ENCODE measurements at places on chromosomes 4 and X.

DNA sequence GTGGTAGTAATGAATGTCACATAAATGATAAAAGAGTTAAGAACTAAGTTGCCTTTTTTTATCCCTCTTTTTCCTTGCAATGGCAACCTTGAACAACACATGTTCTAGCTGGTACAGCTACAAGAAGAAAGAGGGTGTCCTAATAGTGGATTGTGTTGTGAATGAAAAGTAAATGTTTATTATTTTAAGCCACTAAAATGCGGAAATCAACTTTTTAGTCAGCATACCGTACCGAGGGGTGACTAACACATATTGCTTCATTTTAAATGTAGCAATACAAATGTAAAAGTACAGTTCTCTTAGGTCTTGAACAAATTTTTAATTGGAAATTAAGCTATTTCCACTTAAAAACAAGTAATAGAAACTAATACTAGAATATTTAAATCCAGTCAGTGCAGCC lies 17.7 kb upstream of the AP1AR start:
- no peak for DNase-seq

DNA sequence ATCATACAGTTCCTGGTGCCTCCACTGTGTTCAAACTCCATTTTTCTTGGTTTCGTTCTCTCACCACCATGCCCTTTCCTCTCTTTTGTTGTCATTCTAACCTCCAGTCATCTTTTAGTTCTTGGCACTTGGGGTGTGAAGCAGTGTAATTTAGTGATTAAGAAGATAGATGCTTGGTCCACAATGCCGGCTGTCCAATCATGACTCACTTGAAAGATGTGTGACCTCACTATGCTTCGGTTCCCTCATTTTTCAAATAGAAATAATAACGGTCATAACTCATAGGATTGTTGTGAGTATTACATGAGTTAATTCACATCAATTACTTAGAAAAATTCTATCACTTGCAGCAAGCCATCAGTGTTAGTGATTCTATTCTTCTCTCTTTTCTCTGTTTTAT lies 327.8 kb downstream of the ADGRL3 start:
- DNase-seq, result no peak

DNA sequence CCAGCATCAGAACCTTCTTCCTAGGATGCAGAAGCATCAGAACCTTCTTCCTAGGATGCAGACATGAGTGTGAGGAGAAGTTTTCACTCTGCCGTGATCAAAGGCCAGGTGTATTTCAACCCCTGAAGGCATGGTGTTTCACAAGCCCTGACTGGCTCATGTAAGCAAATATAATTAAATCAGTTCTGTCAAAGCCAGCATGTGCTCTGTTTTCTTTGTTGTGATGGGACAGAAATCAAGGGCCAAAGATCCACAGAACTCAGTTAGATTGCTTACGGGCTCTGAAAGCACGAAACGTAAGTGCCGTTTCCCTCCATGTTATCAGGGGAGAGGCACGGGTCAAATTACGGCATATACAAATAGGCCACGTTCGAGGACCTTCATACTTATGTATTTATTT lies 32.0 kb upstream of the CLDN24 start:
- DNase-seq, result no peak

DNA sequence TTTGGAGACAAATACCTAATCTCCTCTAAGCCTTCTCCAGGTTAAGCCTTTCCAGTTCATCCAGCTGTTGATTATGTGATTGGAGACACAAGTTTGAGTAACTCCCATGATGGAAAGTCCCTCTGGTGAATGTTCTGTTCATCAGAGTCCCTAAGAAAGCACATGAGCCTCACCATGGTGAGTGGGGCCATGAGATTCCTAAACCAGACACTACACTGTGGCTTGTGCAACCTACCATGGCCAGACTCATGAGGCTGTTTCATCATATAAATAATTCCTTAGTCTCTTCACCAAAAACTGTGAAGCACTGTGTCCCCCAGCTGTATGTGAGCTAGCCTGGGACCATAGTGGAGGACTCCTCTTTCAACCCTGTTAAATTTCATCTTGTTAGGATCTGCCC lies 14.4 kb downstream of the PKD2 start:
- no peak for DNase-seq

DNA sequence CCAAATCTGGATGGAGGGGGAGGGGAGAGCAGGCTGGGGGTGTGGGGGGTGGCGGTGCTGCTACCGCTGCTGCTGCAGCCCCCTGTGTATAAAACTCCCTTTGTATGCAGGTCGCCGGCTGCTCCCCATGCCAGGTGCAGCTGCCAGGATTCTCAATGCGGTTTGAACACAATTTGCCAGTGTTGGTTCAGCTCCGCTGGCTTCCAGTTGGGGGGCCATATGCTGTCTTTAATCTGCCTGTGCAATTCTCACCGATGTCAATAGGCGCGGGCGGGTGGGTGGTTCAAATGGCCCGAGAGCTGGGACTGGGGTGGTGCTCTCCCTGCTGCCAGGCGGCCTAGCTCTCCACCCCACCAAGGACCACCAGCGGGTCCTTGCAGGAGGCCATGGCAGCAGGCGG lies 257.6 kb downstream of the BCOR start:
- no peak for DNase-seq

DNA sequence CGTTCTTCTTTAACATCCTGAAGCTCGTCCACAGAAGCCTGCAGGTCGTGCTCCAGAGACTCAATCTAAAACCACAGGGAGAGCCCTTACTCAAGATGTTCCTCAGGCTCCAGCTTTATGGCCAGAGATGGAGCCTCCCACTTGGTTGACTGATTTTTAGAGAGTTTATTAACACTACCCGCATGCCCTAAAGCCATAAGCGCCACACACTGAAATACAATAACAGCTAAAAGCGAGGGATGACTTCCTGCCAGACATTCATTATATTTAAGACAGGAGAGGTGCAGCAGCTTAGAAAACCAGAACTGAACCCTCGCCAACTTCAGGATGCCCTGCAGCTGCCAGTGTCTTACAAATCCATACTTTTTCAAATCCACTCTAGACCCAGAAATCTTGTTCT lies 42.0 kb downstream of the SOD3 start:
- DNase-seq, result no peak

DNA sequence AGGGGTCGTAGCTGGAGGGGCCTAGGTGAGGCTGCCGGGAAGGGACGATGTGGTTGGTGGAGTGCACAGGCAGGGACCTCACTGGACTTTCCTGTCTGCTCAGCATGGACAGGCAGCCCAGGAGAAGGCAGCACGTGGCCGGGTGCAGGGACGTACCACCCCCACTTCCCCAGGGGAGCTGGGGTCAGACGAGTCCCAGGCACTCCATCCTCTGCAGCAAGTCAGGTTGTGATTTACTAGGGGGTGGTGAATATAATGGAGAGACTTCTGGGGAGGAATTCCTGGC lies 1.5 kb upstream of the CTBP1 start:
- no peak for DNase-seq

- DNase-seq, result no peak
Measured at GRCh38 chr4:111499706-111500105, 645.5 kb upstream of the FAM241A start.

- DNase-seq, result no peak
Measured at GRCh38 chrX:150217609-150218008, 145.5 kb upstream of the MAMLD1 start.

- DNase-seq, result no peak
Measured at GRCh38 chrX:68945603-68946228, 116.9 kb downstream of the EFNB1 start.

DNA sequence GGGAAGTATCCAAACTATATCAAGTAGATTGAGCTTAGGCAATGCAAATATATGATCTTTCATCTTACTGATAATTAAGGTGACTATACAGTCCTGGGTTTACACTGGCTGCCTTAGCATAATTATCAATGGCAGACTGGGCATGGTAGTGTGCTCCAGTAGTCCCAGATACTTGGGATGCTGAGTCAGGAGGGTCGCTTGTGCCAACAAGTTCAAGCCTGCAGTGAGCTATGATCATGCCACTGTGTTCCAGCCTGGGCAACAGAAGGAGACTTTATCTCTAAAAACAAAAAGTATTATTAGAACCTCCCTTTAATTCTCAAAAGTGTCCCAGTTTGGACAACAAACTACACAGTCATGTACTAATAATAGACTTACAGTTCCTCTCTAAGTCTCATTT lies 99.4 kb upstream of the RASGEF1B start:
- DNase-seq, result no peak

GRCh38 chr4:7817877-7818398 lies 121.7 kb downstream of the AFAP1 start:
- DNase-seq, result no peak

DNA sequence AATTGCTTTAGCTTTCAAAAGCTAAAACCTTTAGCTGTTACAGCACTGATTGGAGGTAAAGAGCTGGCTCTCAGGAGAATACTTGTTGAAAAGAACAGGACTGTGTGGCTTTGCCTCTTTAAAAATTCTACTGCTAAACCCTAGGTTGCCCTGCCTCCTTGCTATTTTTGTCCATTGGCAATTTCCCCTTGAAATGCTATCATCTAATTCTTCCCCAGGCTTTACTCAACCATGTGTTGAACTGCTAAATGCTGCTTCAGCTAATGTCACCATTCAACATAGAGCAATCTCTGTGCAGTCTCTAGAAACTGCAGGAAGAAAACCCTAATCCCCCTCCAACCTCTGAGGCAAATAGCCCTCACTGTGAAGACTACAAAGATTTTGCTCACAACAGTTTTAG lies 203.7 kb upstream of the ARX start:
- DNase-seq, result no peak

GRCh38 chr4:75786526-75786925 lies 62.1 kb downstream of the USO1 start:
- no peak for DNase-seq

- DNase-seq, result no peak
Measured at GRCh38 chrX:128653524-128654060, 601.4 kb upstream of the ACTRT1 start.

DNA sequence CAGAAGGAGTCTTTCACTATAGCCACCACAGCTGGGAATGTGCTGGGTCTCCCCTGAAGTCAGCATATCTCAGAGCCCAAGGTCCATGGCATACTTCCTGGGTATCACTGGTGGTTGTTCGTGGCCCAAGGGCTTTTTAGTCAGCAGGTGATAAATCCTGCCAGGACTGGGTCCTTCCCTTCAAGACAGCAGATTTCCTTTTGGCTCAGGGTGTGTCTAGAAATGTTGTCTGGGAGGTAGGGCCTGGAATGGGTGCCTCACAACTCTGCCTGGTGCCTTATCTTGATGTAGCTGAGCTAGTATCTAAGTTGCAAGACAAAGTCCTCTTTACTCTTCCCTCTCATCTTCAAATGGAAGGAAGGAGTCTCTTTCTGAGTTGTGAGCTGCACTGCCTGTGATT lies 102.4 kb upstream of the TMLHE start:
- DNase-seq, result no peak

DNA sequence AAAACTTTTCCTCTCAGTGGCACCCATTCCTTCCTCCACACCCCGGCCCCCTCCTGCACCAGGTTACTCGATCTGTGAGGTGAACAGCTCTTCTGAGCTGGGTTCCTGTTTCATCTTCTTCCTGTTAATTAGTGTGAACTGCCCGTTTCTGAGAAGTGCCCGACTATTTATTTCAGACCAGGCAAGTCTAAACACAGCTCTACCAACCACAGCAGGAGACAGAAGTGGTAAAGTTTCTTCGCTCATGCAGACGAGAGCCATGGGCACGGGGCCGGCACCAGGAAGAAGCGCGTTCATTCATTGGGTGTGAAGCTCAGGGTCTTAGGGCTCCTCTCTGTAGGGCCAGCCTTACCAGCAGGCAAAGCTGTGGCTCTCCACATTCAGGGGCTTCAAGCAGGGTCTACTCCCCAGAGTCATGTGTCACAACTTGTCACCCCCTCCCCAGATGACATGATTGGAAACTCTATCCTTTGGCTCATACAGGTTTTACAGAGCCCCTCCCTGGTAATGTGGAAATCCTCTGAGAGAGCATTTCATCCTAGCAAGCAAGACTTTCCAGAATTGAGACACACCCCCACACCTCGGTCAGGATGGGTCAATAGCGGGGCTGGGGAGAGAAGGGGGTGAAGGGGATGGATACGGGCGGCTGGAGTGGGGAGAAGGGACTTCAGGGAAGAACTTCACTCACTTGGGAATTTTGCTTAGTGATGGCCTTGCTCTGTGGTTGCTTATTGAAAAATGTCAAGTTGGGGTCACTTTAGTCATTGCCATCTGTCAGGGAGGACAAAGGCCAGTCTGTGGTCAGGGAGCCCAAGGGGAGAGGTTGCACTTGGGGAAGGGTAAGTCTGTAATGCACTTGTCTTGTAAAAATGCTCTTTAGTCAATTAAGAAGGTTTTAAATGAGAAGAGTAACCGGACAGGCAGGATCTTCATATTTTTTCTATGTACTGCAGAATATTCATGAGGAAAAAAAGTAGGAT lies 121.6 kb upstream of the TRIM2 start:
- no peak for DNase-seq

DNA sequence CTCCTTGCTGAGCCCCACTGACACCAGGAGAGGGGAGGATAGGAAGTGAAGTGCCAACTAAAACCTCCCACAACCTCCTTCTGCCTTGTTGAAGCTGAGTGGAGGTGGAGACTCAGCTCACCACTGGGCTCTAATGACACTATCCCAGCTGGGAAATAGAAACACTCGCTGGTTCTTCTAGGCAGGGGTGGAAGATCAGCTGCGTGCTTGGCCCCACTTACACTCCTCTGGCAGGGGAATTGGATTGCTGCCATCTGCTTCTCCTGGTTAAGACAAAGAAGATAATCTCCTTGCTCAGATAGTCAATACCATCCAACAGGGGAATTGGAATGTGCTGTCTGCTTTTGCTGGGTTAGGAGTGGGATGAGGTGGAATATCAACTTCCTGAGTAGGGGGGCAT lies 392.5 kb downstream of the ZNF674 start:
- DNase-seq, result no peak

- DNase-seq, result no peak
Measured at GRCh38 chr4:87052615-87053014, 117.8 kb downstream of the AFF1 start.

DNA sequence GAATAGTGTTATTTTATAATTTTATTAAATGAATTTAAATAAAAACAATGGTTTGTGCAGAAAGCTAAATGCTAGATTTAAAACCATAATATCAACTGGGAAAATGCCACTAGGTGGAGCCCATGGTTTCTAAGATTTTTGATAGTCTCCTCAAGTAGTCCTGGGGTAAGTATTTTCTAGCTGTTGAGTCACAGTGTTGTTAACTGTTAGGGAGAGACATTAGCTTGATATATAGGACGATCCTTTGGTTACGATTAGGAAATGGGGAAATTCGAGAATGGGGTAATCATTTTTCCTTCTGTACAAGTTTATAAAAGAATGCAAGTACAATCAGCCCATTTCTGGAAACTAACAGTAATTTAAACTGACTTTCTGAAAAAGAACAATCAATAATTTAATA lies 378.4 kb downstream of the ANKRD50 start:
- DNase-seq, result no peak

GRCh38 chr4:16289897-16290554 lies 63.8 kb upstream of the TAPT1 start:
- no peak for DNase-seq

All from effector memory CD4-positive, alpha-beta T cell (primary cell).